Inflammatory macrophage (primary cell): ENCODE measurements at places on chromosomes 5 and 9.
A peak's percentile ranks its signal among the peaks of the same experiment; 100 is the strongest.

GRCh38 chr5:168073311-168073710 lies 218.1 kb upstream of the WWC1 start:
- no peak for DNase-seq

DNA sequence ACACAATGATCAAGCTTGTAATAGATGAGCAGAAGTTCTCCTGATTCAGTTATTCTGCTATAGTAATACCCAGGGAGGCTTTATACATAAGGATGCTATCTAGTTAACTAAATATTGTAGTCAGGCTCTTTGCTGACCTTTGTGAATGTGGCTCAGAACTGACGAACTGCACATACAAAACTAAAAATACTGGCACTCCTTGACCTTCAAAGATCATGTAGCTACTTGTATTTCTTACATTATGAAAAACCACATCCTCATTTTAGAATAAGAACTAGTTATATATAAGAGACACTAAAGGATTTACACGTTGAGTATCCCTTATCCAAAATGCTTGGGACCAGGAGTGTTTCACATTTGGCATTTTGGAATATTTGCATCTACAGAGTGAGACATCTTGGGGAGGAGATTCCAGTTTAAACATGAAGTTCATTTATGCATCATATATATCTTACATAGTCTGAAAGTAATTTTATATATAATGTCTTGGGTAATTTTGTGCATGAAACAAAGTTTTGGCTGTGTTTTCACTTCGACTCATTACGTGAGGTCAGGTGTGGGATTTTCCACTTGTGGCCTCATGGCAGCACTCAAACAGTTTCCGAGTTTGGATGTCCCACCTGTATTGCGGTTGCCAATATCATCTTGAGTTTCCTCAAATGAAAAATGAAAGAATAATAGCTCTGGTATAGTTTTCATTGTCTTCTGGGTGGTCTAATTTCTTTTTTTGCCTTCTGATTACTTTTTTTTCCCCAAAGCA lies 58.4 kb upstream of the FBXL7 start:
- DNase-seq = no peak

GRCh38 chr9:122816163-122816867 lies 12.1 kb downstream of the PDCL start:
- peak; percentile 35 for DNase-seq

DNA sequence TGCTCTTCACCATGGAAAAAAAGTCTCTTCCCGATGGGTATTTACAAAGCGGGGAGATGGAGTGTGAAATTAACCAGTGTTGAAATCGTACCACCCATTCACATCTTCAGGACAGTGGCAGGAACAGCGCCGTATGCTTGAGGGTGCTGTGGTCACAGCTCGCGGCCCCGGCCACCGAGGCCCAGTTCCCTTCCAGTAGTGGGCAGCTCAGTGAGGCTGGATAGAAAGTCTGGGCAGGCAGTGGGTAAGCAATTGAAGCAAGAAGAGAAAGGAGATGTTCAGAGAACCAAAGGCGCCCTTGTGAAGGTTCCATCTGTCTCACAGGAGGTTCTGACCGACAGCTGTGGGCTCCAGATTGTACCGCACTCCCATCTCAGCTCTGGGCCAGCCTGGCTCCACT lies 59.1 kb downstream of the SECISBP2 start:
- no peak for DNase-seq

- no peak for DNase-seq
Measured at GRCh38 chr5:167489202-167489601, 802.2 kb upstream of the WWC1 start.

DNA sequence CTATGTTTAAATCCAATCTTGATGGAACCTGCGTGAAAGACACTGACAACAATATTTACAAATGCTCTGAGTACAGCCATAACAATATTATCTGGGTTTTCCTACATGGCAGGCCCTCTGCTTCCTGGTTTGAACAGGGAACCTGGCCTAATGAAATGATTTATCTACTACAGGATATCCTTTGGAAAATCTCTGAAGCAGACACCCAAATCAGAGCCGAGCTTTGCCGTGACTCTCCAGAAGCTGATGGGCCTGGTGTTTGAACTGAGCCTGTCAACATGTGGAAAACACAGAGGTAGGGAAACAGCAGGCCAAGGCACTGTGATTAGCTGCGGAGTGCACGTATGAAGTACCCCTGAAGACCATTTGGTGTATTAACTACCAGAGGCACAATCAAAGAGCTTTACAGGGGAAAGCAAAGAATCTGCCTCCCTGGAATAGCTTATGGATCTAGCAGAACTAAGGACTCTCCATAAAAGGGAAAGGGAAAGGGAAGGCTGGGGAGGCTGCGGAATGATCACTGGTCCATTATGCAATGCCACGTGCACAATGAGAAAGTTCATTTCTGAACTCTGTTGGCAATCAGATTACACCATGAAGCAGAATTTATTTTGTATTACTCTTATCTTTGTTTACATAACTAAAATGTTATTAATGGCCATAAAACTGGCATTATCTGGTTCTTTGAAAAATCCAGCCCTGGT lies 321.9 kb downstream of the EBF1 start:
- DNase-seq = no peak

- DNase-seq = no peak
Measured at GRCh38 chr9:115593587-115594091, 475.7 kb upstream of the TNC start.

DNA sequence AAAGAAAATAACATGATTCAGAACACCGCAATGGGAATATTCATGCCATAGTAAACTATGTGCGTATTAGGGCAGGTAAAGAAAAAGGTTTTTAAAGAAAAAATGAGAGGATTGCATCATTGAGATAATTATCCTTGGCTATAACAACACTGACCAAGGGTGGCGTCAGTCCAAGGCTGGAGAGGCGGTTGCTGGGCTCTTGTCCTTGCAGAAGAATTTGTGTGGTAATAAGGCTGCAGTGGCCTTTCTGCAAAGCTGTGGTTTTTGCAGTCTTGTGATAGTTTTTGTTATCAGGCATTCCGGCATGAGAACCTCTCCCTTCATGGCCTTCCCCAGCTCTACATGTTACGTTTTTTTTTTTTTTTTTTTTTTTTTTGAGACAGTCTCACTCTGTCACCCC lies 14.0 kb downstream of the BOD1 start:
- peak; percentile 18 for DNase-seq

GRCh38 chr9:93681269-93682154 lies 105.1 kb downstream of the PHF2 start:
- DNase-seq = no peak

DNA sequence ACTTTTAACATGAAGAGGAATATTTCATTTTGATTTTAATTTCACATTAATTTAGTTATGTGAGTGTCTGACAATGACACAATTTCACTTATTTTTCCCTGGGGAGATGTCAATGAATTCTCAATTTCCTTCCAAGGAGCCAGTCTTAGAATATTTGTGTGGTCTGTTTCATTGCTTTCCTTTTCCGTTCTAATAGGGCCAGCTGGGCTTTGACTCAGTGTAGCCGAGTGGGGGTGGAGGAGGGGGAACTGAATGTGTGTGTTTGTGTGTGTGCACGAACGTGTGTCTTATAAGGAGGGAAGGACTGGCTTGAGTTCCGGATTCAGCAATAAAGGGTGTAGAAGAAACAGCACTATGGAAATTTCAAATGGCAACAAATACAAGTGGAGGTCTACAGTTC lies 100.0 kb downstream of the BASP1 start:
- DNase-seq = peak; percentile 28

DNA sequence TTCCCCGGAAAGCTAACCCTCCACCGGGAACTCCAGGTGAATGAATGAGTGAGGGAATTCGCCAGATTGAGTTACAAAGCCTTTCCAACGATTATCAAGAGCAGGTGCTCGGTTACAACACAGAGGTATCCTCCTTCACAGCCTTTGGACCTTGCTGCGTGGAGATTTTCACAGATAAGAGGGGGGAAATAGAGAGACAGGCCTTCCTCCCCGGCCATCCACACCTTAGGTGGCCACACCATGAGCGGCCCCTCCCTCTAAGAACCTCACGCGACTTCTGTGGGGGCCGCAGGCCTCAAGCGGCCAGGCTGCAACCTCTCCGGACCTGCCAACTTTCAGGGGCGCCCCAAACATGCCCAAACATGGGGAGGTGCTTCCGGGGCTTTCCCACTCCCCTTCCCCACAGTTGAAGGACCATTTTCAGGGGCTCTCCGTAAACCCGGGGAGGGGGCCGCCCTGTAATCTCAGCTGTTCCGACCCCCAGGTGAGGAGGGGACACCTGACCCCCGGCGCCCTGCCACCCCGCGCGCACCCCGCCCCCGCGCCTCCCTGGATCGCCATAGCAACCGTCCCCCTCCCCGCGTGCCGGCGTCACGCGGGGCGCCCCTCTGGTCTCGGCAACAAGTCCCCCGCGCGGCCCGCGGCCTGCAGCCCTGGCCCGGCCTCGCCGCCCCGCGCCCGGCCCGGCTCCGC lies 603 bp downstream of the DENND1A start:
- DNase-seq = no peak

DNA sequence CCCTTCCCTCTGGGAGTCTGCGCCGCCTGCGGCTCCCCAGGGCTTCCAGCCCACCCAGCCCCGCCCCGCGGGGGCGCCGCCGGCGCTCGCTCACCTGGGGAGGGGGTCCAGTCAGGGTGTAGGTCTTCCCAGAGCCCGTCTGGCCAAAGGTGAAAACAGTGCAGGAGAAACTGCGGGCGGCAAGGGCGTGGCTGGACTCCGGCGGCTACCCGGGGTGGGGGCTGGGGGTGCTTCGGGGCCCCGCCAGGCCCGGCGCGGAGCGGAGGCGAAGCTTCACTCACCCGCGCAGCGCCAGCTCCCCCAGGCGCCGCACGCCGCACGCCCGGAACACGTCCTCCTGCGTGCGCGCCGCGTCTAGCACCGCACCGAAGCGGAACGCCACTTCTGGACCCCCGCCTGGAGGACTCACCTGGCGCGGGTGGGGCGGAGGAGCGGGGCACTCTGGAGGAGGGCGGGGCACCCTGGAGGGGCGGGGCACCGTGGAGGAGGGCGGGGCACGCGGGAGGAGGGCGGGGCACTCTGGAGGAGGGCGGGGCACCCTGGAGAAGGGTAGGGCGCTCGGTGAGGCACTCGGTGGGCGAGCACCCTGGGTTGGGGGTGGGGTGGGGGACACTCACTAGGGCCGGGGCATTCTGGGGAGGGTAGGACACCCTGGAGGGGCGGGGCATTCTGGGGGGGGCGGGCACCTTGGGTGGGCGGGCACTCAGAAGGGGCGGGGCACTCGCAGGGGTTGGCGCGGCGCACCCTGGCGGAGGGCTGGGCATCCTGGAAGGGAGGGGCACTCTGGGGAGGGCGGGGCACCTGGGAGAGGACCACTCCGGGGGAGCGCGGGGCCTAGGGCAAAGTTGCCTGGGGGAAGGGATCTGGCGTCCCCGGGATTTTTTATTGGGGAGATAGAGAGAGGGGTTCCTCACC lies 814 bp downstream of the KIF12 start:
- DNase-seq = no peak

GRCh38 chr5:56140073-56140472 lies 93.1 kb downstream of the ANKRD55 start:
- DNase-seq = peak; percentile 71

DNA sequence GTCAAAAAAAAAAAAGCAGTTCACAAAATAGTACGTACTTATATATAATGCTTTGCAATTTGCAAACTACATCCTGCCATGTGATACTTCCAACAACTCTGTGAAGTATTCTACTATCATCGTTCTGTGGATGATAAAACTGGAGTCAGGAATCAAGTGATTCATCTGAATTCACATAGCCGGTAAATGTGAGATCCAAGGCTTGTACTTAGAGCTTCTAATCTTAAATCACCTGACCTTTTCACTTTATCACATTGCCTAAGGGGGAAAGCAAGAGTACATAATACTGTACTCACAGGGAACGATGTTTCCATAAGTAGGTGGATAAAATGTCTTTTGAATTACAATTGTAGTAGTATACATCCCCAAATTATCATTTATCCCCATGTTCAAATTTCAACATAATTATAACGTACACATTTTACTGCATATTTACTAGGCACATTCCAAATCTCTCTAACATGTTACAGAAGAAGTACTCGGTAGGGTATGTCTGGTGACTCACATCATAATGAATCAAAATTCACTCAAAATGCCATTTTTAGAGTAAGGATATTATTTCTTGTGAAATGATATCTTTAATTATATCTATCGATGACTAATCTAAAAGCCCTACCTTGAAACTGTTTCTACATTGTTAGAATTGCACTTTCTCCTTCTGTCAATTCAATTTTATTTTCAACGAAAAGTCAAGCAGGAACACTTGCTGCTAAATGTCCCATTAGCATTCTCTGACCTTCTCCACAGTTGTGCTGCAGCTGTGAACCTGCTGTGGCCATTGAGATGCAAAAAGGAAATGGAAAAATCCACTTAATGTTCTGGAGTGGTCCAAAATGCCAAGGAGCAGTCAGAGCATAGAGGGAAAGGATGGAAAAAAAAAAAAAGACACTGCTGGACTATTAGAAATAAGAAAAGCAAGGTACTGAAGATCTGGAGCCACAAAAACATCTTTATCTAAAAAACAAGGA lies 78.9 kb downstream of the OR2K2 start:
- DNase-seq = no peak

DNA sequence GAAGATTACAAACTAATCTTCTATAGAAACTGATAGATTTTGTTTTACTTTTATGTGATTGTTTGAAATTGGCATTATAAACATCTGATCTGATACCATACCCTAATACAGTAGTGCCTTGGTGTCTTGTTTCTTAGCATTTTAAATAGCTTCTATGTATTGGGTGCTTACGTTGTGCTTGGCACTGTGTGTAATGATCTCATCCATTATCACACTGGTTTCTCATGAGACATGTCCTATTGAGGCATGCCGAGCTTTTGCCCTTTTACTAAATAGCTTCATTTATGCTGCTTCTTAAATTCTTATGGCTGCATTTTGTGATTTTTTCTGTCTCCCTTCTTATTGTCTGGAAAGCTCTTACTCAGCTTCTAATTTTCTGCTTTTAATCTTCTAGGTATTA lies 48.2 kb upstream of the TLR4 start:
- DNase-seq = no peak

GRCh38 chr5:138850865-138851435 lies 24.2 kb downstream of the LRRTM2 start:
- no peak for DNase-seq

DNA sequence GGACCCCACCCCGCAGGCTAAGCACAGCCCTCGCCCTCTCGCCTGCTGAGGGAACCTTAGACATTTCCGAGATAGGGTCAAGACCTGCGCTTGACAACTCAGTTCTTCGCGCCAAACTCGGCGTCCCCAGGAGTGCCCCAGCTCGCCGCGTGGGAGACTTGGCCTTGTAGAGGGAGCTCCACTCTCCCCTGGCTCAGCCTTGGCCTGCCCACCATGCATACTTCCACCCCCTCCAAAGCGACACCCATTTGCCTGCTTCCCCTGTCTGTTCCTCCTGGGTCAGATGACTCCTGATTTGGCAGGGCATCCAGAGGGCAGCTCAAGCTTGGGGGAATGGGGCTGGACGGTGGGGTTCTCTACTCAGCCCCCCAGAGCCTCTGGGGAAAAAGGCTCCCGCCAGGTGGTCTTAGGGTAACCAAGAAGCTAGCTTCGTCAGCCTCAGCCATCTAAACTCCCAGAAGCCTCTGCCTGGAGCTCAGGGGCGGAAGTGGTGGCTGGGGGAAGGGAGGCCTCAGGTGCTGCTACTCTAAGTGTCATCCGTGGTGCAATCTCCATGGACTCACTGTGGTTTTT lies 560 bp downstream of the DOCK2 start:
- peak; percentile 72 for DNase-seq
